ENCODE measurements at places on chromosomes 11 and 22.

DNA sequence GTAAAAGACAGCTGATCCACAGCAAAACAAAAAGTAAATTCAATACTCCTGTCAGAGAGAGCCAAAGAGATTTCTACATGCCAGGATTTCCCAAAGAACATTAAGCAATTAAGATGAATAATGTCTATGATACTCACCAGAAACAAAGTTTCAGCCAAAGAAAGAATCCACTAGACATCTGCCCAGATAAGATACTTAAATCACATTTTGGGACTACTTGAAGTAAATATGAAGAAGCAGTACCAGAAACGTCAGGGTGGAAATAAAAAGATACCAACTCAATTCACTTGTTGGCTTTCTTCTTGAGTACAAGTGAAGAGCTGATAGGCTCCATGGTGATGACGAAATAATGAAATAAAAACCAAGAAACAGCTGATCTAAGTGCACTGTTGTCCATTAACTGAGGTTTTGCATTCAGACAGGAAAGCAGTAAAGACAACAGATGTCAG is 31.6 kb upstream of the ARHGAP32 start:
- DNase-seq, result no peak

GRCh38 chr22:40065981-40066380 is 71.2 kb downstream of the FAM83F start:
- no peak for DNase-seq

GRCh38 chr11:116925050-116925449 is 87.6 kb upstream of the APOA1 start:
- peak; percentile 38 for DNase-seq

GRCh38 chr11:86559311-86559945 is 113.0 kb downstream of the ME3 start:
- DNase-seq, result no peak

DNA sequence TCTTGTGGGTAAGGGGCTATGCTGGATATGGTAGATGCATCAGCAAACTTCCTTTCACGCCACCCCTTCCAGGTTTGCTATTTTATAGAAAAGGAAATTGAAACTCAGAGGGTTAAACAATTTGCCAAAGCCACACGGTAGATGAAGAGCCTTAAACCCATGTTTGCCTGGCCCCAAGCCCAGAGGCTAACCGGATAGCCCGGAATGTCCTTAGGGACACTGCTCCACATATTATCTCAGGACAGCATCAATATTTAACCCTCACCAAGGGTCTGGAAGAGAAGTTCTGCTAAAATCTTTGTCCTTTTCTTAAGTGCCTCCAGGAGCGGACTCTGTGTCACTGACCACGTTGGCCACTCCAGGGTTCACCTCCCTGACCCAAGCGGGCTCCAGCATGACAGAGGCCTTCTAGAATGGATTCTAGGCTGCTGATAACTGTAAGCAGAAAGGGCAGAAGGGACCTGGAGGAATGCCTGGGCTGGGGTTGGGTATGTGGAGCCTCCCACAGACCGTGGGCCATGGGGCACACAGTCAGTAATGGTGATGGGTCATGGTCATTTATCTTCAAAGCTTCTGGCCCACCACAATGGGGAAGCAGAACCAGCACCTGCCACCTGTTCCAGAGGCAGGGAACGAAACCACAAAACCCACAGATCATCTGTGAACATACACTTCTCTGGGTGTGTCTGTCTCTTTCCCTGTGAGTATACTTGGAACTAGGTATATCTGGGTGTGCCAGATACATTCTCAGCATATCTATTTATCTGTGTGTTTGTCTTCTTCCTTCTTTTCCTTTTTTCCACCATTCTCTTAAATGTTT is 5.4 kb upstream of the TMEM86A start:
- no peak for DNase-seq

- DNase-seq, result no peak
These were observed 79.9 kb upstream of the SYT13 start for GRCh38 chr11:45365961-45366618.

- no peak for DNase-seq
These were observed 3.9 kb upstream of the GCAT start for GRCh38 chr22:37803639-37804351.

DNA sequence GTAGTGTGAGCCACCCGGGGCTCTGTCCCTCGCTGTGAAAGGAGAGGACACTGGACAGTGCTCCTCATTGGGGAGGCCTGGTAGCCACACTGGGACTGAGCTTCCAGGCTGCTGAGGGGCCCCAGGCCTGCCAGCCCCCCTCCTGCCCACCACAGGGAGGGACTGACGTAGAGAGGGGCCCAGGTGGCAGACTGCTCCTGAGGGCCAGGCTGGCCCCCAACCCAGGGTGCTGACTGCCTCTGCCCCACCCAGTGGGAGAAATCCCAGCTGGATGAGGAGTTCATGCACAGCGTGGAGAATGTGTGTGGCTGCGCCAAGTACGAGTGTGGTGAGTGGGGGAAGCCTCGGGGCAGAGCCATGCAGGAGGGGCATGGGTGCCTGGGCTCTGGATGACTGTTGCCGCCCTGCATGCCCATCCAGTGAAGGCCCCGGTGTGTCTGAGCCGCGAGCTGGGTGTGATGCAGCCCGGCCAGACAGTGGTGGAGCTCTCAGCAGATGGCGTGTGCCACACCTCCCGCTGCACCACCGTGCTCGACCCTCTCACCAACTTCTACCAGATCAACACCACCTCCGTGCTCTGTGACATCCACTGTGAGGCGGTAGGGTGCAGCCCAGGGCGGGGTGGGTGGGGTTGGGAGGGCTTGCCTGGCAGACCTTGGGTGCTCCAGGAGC is 78.7 kb upstream of the MYOD1 start:
- DNase-seq, result no peak

DNA sequence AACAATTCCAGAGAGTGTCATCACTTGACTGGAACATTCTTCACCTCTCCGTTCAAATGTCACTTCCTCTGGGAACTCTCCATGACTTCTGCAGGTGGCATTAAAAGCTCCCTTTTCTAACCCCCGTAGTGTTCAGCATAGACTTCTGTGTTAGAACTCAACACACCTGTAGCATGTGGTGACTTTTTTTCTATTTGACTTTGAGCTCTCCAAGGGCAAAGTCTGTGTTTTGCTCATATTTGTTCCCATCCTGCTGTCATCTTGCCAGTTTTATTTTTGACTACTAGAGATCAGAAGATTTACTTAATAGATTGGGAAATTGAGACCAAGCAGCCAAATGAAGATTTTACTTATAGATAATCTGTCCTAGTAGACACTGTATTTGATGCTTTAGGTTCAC is 367.1 kb downstream of the INSC start:
- DNase-seq, result no peak

DNA sequence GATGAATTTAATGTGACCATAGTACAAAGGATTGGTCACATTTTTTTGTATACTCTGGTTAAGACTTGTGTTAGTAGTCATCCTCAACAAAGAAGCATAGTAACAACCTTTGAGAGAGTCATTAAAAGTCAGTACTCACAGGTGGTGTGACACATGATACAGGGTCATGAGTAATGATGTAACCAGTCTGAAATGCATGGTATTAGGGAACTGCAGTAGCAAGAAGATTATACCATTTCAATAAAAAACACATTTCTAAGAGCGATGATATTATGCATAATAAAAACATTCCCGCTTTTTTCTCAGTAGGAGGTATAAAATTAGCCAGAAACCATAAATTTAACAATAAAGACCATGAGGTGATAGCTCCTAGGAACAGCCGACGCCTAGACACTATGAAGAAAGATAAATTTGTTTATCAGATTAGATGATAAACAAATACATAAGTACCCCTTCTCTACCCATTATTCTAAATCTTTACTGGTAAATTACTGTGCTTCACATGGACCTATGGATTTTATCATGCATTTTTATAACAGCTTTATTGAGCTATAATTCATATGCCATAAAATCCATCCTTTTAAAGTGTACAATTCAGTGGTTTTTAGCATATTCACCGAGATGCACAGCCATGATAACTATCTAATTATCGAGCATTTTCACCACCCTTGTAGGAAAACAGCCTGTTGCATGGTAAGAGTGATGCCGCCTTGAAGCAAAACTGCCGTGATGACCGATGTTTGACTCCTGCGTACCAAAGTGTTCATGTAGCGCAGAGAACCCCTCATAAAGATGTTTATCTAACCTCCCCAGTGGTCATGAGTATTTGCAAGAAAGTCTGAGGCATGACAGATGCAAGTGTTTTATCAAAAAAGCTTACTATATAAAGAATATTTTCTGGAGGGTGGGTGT is 41.8 kb downstream of the TMPRSS5 start:
- no peak for DNase-seq

- no peak for DNase-seq
These were observed 380.7 kb downstream of the MN1 start for GRCh38 chr22:27420817-27421361.

- no peak for DNase-seq
These were observed 575.6 kb upstream of the KIRREL3 start for GRCh38 chr11:127576210-127576609.

DNA sequence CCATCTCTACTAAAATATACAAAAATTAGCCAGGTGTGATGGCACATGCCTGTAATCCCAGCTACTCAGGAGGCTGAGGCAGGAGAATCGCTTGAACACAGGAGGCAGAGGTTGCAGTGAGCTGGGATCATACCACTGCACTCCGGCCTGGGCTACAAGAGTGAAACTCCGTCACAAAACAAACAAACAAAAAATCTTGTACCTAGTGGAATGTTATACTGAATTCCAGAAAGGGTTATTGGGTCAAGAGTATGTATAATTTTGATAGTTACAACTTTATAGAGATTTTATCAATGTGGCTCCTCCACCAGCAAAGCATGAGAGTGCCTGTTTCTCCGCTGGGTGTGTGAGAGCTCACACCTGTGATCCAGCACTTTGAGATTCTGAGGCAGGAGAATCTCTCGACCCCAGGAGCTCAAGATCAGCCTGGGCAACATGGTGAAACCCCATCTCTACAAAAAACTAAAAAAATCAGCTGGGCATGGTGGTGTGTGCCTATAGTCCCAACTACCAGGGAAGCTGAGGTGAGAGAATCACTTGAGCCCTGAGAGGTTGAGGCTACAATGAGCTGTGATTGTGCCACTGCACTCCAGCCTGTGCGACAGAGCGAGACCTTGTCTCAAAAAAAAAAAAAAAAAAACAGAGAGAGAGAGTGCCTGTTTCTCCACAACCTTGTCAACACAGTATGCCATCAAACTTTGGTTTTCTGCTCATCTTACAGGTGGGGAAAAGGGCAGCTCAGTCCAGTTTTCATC is 12.7 kb upstream of the FOLR1 start:
- no peak for DNase-seq

DNA sequence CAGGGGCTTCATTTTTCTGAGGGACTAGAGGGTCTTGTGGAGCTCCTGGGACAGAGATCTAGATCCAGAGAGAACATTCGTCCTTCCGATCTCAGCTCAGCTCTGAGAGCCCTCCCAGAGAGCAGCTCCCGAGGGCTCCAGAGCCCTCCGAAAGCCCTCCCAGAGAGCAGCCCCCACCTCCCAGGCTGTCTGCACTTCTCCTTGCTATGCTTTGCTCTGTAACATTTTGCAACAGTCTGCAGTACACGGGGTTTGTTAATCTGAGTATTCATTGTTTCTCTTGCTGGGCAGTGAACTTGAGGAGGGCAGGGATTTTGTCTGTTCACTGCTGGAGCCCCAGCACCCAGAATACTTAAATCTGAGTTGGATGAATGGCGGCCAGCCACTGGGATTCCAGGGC is 2.6 kb downstream of the GGA1 start:
- DNase-seq, result no peak

DNA sequence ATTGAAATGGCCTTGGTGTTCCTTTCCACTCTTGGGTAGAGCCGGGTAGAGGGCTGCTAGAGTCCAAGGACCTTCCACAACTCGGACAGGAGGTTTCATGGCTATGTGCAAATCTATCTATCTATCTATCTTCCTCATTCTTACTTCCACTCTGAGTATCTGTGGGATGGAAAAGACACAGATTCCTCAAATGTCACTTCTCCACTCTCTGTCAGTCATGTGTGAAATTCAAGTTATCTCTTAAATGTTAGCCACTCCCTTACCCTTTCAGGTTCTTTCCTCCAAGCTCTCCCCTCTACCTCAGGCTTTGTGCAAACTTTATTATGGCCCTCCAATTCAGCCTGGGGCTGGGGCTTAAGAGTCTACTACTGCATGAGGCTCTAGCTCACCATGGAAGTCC is 84.3 kb downstream of the GDPD4 start:
- no peak for DNase-seq

GRCh38 chr11:12884751-12885318 is 124.3 kb upstream of the RASSF10 start:
- no peak for DNase-seq

DNA sequence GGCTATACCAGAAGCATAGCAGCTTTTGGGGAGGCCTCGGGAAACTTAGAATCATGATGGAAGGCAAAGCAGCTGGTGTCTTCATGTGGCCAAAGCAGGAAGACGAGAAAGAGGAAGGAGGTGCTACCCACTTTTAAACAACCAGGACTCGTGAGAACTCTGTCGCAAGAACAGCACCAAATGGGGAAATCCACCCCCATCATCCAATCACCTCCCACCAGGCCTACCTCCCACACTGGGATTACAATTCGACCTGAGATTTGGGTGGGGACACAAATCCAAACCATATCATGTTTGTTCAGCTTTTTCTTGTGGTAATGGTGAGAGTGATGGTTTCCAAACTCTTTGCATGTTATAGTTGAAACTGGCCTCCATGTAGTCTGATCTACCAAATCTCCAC is 32.5 kb upstream of the OR10D3 start:
- DNase-seq, result no peak

DNA sequence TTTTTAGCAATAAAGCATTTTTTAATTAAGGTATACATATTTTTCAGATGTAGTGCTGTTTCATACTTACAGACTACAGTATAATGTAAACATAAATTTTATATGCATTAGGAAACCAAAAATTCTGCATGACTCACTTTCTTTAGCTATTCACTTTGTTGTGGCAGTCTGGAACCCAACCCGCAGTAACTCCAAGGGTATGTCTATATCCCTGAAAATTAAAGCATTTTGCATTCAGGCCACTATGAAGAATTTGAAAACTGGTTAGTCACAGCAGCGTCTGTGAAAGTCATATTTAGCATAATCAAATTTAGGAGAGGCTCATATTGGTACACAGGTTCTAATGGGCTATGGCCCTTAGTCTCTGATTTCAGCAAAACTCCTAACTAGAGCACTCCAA is 46.8 kb downstream of the BBOX1 start:
- DNase-seq, result no peak

DNA sequence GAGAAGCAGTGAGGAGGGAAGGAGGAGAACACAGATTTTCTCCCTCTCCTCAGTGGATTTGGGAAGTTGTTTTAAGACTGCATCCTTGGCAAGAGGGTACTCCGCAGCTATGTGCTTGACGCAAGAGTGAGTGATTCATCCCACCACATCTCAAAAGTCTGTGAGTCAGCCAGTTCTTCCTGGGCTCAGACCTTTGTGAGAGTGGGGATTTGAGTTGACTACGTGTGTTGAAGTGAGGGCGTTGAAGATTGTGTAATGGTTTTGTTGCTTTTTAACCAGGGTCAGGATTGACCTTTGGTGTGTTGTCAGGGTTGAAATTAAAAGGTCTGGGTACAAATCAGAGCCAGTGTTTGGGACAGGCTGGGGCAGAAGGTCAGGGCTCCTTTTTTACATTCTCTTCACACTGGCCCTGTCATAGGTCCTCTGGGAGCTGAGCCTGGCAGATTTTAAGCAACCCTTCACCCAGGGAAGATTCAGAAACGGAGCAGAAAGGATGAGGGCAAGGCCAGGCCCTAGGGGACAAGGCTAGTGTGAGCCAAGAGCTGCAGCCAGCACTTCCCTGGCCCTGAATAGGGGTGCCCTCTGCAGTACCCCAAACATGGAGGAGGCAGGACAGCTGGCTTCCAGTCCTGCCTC is 4.2 kb upstream of the C11orf86 start:
- DNase-seq, result no peak

- no peak for DNase-seq
These were observed 40.1 kb upstream of the CTSC start for GRCh38 chr11:88377646-88378045.

All from CD4-positive, alpha-beta T cell treated with Interleukin-17A for 4 hours (primary cell).